ENCODE measurements at places on chromosomes 16 and 17. TPM values are rescaled to one million over a fixed set of nuclear protein-coding genes. Genes with fewer than 3 reads are reported as not detected.

- no peak for DNase-seq
Measured at GRCh38 chr17:77494664-77495435, 354.1 kb downstream of the SEC14L1 start.

- no peak for DNase-seq
Measured at GRCh38 chr16:68073902-68074760, 11.0 kb upstream of the NFATC3 start.

GRCh38 chr17:81298325-81298990 lies 3.4 kb upstream of the SLC38A10 start:
- DNase-seq = no peak

- no peak for DNase-seq
Measured at GRCh38 chr17:15231851-15232516, 33.1 kb downstream of the PMP22 start.

DNA sequence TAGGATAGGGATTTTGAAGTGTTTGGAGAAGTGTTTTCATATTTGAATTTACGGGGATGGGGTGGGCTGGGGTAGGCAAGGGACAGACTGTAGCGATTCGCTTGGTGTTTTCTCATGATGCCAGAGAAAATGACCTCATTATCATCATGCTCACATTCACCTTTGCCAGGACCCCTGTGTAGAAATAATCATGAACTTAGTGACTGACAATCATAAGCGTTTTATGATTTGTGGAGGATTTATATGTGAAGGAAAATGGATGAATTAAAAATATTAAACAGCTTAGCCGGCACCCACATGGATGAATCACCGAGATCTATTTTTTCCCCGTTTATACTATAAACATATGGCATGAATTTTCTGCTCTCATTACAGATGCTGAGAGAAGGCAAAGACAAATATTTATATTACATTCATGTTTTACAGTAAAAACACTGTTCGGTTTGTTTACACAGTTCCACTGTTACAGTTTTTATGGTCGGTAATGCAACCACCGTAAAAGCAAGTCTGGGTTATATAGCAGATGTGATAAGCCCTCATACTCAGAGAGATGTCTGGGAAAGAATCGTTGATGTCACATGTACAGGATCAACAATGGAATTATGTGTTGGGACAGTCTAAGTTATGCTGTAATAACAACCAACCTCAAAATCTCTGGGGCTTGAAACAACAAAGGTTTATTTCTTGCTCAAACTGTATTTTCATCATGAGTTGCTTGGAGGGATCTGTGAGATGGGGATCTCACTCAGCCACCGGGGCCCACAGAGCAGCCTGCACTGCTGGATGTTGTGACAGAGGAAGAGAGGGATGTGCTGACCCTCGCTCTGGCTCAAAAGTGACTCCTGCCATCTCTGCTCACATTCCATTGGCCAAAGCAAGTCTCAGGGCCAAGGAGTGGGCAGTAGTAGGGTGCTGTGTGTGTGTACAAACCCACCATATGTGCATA lies 85.1 kb downstream of the WWOX start:
- no peak for DNase-seq

DNA sequence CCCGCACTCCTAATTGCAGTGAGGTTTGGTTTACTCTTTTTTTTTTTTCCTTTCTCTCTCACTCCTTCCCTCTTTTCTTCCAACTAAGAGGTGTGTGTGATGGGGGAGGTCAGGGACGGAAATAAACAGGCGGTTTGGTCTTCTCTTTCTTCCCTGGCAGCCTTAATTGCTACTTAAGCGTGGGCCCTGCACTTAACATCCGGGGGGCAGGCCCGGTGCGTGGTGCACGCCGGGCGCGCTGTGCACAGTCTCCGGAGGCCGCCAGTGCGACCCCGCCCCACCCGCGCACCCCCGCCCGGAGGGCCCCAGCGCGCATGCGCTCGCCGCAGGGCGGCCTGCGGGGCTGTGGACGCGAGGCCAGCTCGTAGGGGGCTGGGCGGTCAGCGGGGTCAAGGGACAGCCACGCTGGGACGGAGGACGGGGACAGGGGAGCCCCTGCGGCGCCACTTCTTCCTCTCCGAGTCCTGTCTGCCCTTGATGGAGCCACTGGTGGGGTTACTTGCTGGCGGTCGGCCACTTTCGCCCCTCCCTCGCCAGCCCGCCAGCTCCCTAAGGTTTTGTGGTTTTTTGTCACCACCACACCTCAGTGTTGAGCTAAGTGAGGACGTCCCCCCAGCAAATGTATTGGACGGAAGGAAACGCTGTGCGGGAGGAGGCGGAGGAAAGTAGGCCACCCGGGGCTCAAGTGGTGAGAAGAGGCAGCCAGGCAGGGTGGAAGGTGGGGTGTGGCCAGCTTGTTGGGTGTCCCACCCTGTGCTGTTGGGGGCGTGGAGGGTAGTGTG lies 120.9 kb downstream of the MRM1 start:
- no peak for DNase-seq

GRCh38 chr16:76500006-76500405 lies 222.8 kb downstream of the CNTNAP4 start:
- DNase-seq = no peak

DNA sequence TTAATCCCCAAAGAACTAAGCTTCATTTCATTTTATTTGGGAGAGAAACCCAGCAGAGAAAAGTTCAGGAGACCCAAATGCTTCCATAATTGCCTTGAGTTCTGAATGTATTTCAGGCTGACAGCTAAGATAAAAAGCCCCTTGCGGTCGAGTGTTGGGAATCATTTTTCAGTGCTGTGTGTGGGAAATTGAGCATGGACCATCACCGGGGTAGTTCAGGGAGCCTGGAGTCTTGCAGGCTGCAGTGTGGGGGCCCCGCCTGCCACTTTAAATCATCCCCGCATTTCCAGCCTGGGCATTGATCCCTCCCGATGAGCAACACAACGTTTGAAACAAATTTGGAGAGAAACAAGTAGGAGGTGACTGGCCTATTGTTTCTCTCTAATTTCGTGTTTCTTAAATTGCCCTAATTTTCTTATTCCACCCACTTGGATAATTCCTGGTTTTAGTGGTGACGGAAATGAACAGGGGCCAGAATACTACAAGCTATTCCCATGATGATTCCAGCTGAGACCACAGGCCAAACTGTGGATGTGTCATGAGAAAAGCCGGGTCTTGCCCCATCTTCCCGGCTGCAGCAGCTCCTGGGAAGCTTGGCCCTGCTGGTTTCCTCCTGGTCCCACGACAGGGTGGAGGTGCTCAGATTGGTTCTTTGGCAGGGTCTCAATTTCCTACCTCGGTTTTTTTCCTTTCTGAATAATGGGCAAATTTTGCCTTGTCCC lies 75.1 kb downstream of the FOXL1 start:
- DNase-seq = no peak

- no peak for DNase-seq
Measured at GRCh38 chr17:74342224-74342623, 16.2 kb downstream of the KIF19 start.

- no peak for DNase-seq
Measured at GRCh38 chr16:85553436-85554113, 59.5 kb upstream of the GSE1 start.

The C16orf96 gene
- total RNA-seq = not detected
